ENCODE measurements at places on chromosomes 3 and 15.
A peak's percentile ranks its signal among the peaks of the same experiment; 100 is the strongest.

DNA sequence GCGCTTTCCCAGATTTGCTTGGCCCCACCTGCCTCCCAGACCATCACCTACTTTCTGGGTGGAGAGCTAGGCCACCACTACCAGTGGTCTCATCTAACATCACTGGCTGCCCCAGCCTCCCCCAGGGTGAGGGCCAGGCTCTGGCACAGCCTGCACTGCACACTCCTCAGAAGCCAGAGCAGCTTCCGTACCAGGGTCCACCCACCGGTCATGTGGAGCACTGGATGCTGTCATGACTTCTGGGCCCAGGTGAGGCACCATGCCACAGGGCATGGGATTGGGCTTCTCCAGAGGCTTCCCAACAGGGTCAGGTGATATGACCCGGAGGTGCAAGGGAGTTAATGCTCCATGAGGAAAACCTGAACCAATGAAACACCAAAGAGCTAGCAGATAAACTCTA lies 14.0 kb downstream of the MEGF11 start:
- DNase-seq = no peak

GRCh38 chr3:194574639-194575483 lies 58.4 kb downstream of the TMEM44 start:
- DNase-seq = no peak

DNA sequence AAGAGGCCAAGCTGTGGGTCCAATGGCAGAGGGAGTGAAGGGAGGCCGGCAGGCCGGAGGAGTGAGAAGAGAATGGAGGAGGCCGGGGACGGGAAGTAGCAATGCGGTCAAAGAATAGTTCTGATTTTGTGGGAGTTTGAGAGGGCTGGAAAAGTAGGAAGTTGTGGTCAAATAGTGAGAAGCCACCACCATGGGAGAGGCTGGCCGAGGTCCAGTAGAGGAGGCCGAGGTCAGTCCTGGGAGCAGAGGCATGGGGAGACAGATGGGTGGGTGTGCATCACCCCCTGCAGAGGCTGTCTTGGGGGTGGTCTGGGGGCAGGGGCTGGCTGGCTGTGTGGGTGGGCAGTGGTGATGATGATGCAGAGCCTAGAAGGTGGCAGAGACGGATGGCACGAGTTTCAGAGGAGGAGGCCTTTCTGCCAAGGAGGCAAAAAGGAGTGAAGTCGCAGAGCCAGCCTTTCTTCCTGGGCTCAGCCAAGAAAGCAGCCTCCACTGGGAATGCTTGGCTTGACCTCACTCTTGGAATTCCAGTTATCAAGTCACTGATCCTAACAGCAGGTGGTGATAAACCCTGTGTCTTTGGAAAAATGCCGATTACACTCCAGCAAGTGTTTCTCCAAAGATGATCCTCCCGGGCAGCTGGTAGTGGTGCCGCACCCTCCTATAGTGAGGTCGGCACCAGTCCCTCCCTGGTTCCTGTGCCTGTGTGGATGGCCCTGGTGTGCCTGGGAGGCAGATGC lies 57.3 kb downstream of the ARNT2 start:
- no peak for DNase-seq

- no peak for DNase-seq
These were observed 56.4 kb downstream of the PLD1 start for GRCh38 chr3:171753665-171754408.

GRCh38 chr3:197062446-197062845 lies 32.8 kb upstream of the MELTF start:
- no peak for DNase-seq

DNA sequence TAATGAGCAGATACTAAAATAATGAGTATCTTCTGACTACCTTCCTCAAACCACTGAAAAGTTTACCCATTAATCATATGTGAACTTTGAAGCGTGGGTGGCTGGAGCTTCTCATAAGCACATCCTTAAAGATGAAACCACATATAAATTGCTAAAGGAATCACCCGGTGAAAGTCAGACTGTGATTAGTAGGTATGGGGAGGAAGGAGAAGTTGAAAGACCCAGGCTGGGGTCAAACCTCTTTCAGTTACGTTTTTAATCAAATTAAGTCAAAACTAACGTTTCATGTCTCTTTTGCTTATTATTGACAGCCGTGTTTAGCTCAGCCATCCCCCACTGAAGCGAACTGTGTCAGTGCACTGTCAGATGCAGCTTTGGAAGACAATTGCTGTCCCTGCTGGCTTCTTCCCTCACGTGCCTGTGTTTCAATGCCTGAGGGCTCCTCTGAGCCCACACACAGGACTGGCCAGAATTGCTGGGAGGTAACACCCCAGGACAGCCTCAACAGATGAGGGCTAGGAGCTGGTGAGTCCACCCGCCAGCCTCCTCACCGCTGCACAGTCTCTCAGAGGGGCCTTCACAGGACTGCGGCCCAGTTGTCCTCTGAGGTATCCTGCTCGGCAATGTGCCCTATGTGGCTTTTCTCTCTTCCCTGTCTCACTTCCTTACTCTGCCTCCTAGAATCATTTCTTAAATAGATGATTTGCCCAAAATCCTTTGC lies 29.3 kb upstream of the SH3BP5 start:
- no peak for DNase-seq

DNA sequence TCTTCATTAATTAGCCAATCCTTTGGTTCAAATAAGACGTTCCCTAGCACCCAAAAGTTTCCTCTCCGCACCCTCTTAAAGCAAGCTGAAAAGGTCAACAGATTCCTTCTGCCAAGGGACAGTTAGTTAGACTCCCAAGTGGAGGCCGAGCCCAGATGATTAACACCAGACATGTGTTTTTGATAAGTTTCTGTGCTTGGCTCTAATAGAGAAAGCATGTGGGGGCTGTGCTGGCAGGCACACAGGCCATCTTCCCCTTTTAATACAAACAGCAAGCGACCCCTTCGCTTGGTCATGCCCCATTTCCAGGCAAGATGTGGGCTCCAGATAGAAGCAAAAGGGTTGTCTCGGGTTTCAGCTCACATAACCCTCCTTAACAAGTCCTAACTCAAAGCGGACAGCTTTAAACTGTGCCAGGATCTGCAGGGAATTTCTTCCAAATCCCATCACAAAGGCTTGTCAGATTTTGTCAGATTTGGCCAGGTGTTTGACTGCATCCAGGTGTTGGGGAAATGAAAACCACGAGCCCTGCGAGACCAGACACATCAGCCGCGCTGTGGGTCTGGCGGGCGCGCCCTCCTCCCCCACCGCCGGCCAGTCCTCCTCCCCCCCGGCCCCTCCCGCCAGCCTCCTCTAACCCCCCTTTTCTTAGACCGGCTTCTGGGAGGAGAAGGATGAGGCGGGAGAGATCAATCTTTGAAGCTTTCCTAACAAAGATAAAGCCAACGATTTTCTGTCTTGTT lies 3.3 kb downstream of the HES1 start:
- no peak for DNase-seq

- peak; percentile 47 for DNase-seq
These were observed 53.9 kb downstream of the CRTC3 start for GRCh38 chr15:90583471-90584252.

DNA sequence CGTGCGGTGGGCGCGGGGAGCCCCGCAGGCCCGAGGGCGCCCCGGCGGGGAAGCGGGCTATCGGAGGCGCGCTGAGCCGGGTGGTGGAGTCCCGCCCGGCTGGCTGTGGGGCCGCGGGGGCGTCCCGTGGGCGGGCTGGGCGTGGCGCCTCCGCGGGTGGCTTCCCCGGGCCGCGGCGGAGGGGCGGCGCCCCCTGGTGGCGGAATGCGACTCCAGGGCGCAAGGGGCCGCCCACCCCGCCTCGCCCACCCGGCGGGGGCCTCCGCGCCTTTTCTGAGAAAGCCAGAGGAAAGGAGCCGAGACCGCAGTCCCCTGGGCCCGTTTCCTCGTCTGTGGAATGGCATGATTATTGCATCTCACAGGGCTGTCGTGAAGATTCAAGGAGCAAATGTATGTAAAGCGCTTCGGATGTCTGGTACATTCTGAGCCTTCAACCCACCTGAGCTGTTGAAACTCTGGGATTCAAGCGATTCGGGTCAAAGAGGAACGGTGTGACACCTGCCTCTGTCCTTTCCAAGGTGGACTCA lies 31.9 kb upstream of the RAB6B start:
- DNase-seq = peak; percentile 35

DNA sequence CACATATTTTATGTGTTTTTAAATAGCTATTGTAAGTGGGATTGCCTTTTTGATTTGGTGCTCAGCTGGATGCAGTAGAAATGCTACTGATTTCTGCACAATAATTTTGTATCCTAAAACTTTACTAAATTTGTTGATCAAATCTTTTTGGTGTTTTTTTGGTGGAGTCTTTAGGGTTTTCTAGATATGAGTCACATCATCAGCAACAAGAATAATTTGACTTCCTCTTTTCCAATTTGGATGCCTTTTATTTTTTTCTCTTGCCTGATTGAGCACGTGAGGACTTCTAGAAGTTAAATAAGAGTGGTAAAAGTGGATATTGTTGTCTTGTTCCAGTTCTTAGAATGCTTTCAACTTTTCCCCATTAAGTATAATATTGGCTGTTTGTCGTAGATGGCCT lies 51.3 kb downstream of the TLNRD1 start:
- no peak for DNase-seq

- no peak for DNase-seq
These were observed 148.6 kb downstream of the IMPG2 start for GRCh38 chr3:101171681-101172191.

DNA sequence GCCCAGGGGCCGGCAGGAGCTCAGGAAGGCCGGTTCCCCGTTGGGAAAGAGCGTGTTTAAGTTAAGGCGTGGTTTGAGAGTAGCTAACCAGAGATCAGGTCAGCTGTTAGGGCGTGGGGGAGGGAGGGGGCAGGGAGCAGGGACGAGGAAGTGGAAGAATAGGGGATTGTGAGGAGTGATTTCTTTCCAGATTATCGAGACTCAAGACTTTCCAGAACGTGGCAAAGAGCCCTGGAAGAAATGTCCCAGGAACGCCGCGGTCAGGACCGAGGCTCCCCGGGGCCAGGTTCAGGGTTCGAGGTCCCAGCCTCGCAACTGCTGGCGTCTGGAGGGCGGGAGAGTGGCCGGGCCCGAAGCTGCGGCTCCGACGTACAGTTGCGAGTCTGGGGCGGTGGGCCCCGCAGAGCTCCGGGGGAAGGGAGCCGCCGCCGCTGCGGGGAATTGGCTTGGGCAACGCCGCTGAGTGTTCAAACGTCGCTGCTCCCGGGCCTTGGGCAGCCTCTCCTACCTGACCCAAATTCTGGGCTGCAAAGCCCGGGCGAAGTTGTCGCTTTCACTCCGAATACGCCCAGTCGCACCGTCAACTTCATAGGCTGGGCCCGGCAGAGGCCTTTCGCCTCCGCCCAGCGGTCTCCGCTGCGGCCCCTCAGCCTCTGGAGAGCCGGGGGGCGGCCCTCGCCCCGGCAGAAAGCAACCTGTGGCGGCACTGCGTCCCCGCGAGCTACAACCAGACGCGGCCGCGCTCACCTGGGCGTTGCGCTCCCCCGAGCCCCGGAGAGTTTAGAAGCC lies 9.5 kb downstream of the ISL2 start:
- DNase-seq = no peak

GRCh38 chr3:10738688-10739372 lies 77.2 kb upstream of the SLC6A11 start:
- peak; percentile 67 for DNase-seq

- no peak for DNase-seq
These were observed 15.7 kb upstream of the KIF23 start for GRCh38 chr15:69398491-69398891.

- DNase-seq = no peak
These were observed 57.8 kb upstream of the NMD3 start for GRCh38 chr3:161163297-161163696.

GRCh38 chr3:194062830-194063229 lies 73.1 kb upstream of the HES1 start:
- DNase-seq = no peak

DNA sequence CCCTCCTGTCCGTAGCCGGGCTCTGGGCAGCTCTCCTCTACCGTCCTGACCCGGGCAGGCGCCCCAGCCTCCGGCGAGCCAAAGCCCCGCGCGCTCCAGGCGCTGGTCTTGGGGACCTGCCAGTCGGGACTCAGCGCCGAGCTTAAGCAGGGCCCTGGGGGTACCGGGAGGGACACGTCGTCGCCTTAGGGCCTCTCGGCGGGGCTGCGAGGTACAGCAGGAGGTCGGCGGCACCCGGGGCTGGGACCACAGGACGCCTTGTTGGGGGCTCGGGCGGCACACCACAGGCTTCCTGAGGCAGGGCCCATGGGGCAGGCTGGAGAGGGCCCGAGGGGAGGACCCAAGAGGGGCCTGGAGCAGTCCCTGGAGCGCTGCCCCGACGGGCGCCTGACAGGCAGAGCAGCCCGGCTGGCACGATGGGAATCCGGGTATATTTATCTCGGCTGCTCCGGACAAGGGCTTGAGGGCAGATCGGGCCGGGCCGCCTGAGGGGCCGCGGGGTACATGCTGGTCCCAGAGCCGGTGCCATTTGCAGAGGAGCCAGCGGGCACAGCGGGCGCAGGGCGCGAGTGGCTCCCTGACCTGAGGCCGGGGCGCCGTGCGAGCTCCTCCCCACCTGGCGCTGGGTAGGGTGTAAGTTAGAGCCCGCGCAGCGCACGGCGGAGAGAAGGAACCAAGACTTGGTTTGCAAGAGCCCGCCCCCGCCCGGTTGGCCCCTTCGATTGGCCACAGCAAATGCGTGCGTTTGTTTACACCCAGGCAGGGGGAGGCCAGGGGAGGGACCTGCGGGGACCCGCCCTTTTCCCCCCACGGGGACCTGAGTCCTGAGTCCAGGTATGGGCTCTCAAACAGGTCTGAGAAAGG lies 574 bp downstream of the SLC38A3 start:
- no peak for DNase-seq

DNA sequence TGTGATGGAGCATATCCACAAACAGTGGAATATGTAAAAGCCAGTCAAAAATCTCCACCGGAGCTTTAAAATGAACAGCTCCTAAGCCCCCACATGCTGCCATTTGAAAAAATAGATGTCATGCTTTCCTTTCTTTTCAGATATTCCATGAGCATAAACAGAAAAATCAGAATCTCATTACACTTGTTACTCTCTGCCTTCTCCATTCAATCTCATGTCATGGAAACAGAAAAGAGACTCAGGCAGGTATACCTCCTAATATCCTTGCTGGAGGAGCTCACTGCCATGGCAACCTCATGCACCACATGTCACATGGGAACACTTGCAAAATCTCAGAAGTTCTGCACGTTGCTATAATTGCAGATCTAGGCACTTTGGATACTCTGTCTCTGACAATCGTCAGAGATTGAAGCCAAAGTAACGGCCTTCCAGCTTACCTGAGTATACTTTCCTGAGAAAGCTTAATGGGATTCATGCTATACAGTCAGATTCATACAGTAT lies 317.0 kb upstream of the ADAMTS9 start:
- no peak for DNase-seq

GRCh38 chr3:11634081-11634635 lies 9.6 kb downstream of the VGLL4 start:
- no peak for DNase-seq

GRCh38 chr15:61090386-61091288 lies 138.5 kb downstream of the RORA start:
- DNase-seq = no peak

- DNase-seq = no peak
These were observed 17.5 kb upstream of the TM4SF19 start for GRCh38 chr3:196355668-196356067.

GRCh38 chr3:126305427-126305826 lies 51.8 kb downstream of the KLF15 start:
- no peak for DNase-seq

DNA sequence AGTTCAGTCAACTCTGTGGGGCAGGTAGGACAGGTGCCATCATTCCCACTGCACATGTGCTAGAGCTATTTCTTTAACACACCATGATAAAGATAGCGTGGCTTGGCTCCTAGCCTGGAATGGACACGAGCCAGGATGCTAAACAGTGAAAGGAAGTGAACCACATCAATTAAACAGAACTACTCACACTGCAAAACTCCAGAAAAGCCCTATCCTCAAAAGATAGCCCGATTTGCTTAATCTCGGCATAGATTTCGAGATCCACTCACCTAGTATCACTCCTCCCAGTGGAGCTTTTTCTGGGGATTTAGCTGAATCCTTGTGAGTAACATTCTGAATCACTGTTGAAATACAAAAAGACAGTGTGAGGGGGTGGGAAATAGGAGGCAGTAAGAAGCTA lies 118.0 kb downstream of the ABI3BP start:
- no peak for DNase-seq
